Posterior vena cava (tissue), 2 donors: ENCODE measurements at places on chromosomes 3 and 15. TPM values are rescaled to one million over a fixed set of nuclear protein-coding genes. Genes with fewer than 3 reads are reported as not detected.

The ISG20 gene
- total RNA-seq, result 6.9 TPM

The FGF12 gene
- 1.4 TPM for total RNA-seq

DNA sequence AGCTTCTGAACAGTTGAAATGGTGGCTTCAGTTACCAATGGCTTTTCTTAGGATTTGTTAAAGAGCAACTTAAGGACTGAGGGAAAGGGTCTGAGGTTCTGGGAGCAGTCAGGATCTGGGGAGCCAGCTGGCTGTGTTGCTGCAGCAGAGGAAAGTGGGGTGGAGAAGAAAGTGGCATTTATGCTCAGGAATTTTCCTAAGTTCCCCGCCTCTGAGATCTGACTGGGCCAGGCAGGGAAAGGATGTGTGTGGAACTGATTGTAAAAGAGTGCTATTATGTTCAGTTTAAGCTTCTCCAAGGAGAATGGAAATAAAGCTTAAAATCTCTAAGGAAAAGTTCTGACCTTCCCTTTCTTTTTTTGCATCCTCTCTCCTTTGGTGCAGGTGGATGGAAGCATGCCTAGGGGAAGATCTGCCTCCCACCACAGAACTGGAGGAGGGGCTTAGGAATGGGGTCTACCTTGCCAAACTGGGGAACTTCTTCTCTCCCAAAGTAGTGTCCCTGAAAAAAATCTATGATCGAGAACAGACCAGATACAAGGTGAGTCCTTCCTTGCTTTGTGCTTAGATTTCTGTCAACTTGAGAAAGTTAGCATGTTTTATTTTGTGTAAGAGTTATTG, 37.8 kb downstream of the IQGAP1 start:
- no peak for DNase-seq

DNA sequence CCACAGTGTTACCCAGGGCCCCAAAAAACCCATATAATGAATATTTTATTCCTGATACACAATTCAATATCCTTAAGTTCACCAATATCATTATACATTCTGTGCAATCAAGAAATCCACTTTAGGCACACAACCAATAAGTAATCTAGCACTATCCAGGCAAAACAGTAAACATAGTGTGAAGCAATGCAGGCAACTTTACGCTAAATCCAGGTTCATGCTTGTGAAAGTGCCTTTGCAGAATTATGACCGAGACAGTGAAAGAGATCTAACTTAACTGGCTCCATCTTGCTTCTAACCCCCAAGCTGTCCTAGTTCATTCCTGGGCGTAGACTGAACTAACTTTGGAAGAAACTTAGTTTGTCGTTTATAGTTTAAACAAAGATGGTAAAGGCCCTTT, 34.2 kb upstream of the INO80 start:
- no peak for DNase-seq

The PIGZ gene
- 6.4 TPM for total RNA-seq

DNA sequence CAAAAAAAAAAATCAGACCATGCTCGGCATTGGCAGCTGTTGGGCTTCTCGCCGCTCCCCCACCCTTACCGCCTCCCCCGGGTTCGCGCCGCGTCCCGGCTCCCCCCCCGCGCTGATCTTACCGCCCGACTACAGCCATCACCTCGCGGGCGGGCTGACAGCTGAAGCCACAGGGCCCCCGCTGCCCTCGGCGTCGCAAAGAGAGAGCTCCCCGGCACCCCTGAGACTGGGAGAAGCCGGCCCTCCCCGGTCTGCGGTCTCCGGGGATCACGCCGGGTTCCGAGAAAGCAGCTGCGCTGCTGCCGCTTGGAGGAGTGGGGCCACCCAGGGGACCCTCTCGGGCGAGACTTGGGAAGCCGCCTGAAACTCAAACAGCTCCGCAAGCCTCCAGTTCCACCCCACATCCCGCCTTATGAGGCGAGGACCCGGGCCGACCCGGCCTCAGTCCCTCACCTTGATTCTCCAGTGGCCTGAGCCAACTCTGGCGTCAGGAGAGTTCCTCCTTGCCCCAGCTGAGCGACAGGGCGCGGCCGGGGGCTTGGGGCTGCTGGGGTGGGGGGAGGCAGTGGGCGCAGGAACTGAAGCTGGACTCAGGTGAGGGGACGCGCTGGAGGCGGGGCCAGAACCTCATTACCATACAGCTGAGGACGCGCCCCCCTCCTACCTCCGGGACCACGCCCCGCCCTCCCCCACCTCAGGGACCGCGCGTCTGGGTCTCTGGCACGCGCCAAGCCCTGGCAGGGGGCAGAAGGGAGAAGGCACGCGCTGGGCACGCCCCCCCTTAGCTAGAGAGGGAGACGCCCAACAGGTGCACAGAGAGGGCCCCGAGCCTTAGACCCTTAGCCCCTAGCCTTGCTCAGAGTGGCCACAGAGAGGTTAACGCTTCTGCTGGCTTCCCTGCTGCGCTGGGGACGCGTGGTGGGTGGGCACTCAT, 1.0 kb upstream of the DLL4 start:
- DNase-seq, result no peak
